ENCODE measurements at places on chromosomes 12 and 14. TPM values are rescaled to one million over a fixed set of nuclear protein-coding genes. Genes with fewer than 3 reads are reported as not detected.

Gene AREL1
- 45.6 TPM for total RNA-seq

Gene CACNA1C
- total RNA-seq, result 59.1 TPM

Gene LIN7A
- 27.7 TPM for total RNA-seq

Gene SYNDIG1L
- total RNA-seq, result 0.26 TPM

Gene SLC10A1
- total RNA-seq, result not detected

Measured in osteocyte (in vitro differentiated cells).